Epithelial cell of proximal tubule (primary cell): ENCODE measurements at places on chromosomes 4 and X.

- no peak for DNase-seq
Measured at GRCh38 chr4:52576326-52576725, 82.8 kb downstream of the USP46 start.

GRCh38 chr4:150495550-150495949 is 86.4 kb upstream of the MAB21L2 start:
- DNase-seq = no peak

DNA sequence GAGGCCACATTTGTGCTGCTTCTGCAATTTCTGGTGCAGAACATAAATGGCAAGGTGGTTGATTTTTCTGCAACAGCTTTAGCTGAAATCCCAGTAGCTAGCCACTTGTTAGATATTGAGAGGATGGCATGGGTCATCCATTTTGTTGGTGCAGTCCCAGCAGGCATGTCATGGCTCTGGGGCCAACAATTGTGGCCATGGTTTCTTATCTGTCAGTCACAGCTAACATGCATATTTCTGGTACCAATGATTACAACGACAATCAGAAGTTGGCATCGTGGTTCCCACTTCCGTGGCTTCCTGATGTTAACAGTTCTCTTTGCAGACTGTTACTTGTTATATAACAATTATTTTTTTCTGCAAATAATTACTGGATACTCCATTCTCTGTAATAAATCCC is 42.8 kb upstream of the PRKG2 start:
- no peak for DNase-seq

- no peak for DNase-seq
Measured at GRCh38 chrX:54807524-54808108, at the start of gene MAGED2. Gene MAGED2 (plus strand): TSS chrX:54807745. CDS start chrX:54809332, 1,587 bp downstream.

DNA sequence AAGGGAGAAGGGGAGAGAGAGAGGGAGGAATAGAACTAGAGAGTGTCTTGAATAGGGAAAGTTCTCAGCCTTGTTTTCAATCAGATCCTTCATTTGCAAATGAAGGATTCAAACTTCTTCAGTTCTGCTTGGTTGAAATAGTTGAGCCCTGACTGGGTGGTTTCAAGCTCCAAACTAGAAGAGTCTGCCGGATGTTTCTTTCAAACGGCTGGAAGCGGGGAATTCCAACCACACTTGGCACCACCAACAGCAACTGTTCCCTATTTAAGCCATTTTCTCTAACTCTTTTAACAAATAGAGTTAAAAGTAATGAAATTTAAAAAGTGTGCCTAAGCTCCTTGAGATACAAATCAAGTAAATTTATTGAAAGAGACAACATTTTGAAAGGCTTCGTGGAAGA is 67.5 kb upstream of the DDX60 start:
- DNase-seq = no peak

DNA sequence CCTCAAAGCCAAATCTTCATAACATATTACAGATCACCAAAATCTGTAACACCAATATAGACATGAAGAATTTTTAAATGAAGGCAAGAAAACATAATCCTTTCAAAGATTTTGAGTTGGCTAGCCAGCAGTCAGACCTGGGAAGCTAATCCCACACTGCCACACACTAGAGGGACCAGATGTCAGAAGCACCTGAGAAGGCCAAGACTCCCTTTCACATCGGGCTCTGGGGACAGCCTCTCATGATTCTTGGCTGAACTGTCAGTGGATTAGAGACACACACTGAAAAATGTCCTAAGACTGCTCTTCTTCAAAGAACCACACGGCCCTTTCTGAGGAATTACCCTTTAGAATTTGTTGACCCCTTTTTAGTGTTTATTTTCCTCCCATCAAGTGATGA is 28.2 kb upstream of the SPATA4 start:
- DNase-seq = no peak

- DNase-seq = no peak
Measured at GRCh38 chr4:94887027-94887426, 129.3 kb downstream of the BMPR1B start.

GRCh38 chr4:121788896-121789295 is 12.2 kb upstream of the EXOSC9 start:
- no peak for DNase-seq

GRCh38 chr4:28254003-28254402 is 1393.4 kb downstream of the STIM2 start:
- no peak for DNase-seq

- no peak for DNase-seq
Measured at GRCh38 chr4:165328708-165329107, 1.2 kb downstream of the MSMO1 start.

DNA sequence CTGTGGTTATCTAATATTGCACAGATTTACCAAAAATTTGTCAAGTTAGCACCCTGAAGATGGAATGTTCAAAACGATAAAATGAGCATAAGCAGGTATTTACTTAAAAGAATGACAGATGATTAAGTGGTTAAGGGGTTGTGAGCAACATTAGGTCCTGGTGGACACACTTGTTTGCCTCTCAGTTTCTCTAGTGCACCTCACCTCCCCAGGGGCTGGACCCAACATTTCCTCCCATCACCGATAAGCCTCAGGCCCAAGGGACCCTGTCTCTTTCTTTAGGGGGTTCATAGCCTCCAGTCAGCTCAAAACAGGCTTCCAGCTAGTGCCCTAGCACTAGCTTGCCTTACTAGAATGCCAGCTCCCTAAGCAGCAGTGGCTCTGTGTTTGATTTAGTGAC is 88.0 kb downstream of the ATP11C start:
- no peak for DNase-seq

GRCh38 chr4:80142394-80143306 is 54.7 kb upstream of the PRDM8 start:
- DNase-seq = no peak

DNA sequence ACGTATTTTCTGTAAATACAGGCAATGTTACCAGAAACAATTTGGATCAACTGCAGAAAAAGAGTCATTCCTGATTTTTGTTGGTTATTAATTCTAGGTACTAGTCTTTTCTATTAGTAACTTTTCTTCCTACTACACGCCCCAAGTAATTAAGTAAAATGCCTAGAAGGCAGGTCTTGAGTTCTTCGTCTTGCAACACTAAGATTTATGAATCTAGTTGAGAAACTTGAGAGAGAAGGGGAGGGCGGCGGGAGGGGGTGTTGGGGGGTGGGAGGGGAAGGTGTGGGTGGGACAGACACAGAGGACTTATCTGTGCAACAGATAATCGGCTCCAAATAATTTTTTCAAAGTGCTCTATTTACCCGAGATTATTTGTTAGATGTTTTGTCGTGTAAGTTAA is 3.0 kb downstream of the RAP2C start:
- DNase-seq = no peak

DNA sequence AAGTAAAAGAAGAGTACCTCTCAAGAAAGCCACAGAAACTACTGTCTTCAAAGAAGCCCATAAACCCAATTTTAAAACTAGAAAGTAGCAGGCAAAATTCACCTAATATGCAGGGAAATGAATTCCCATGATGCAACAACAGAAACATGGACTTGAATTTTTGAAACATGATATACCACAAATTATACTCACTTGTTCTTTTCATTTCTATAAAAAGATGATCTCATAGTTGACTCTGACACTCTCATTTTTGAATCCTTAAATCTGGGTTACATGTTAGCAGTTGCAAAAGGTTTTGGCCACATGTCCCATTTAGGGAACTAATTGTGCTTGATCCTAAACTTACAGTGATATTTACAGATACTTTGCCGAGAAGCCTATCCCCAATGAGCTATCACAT is 1130.8 kb downstream of the FAT4 start:
- DNase-seq = no peak

DNA sequence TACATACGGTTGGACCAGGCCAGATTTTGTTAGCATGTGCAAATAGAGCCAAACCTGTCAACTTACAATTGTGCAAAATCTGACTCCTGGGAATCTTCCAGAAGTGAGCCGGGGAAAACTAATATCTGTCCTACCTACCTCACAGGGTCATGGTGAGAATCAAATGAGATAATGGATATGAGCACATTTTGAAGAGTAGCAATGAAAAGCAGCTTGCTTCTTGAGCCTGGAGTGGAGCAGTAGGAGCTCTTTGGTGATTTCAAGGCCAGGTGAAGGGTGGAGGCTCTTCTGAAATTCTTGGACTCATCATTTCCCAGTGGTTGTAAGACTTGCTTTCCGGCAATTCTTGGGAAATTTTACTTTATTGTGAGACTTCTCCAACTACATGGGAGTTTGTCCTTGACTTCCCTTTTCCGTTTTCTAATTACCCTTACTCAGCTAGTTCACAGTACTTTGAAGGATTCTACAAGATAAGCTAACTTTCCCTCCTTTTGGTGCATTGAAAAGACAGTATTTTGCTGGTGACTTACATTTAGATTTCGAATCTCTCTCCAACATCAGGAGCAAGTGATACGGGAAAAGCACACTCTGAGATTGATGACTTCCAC is 12.2 kb downstream of the PLAC1 start:
- no peak for DNase-seq

GRCh38 chr4:140151699-140152012 is 2.3 kb downstream of the MAML3 start:
- no peak for DNase-seq

- DNase-seq = no peak
Measured at GRCh38 chrX:13177921-13178566, 133.6 kb upstream of the FAM9C start.

GRCh38 chr4:89665662-89666061 is 171.3 kb downstream of the SNCA start:
- DNase-seq = no peak

DNA sequence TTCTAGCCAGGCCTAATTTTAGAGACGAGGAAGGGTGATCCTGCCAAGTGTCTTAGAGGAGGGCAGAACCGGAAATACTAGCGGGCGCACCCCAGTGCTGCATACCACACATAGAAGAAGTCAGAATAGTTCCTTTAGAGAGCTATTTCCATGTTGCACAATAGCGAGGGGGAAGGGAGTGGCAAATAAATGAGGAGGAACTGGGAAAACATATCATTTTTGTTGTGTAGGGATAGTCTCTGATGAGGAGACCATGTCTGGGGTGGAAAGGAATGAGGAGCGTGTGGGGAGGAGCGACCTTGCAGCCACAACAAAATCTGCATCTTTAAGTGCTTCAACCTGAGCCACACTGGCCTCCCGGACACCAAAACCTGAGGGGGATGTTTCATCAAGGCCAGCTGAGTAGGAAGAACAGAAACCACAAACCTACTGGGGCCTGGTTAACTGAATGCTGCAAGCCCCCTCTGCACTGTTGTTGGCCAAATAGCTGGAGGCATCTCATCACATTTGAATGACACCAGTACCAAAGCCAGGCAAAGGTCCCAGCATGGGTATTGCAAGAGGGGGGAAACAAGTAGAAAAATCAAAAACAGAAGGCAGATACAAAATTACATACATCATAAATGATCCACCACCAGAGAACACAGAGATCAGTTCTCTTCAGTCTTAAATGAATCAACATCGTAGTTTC is 26.7 kb upstream of the C1QTNF7 start:
- DNase-seq = no peak

DNA sequence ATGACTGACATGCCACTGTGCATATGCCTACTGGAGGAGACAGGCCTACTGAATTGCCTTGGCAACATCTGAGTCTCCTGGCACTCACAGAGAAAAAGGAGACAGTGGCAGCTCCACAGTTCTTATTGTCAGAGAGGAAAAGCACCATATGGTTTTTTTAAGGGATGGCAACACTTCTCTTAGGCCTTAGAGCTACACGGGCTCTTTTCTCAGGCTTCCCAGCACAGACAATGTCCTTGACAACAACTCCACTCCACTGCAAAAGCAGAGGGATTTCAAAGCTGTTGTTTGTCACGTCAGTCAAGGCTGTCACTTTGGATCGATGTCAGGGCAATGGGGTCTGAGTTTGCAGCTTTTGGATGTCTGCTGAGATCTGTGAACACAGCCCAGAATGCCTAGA is 4.7 kb upstream of the CLCN4 start:
- DNase-seq = no peak

- DNase-seq = no peak
Measured at GRCh38 chr4:58313444-58313843, 1203.3 kb upstream of the IGFBP7 start.

DNA sequence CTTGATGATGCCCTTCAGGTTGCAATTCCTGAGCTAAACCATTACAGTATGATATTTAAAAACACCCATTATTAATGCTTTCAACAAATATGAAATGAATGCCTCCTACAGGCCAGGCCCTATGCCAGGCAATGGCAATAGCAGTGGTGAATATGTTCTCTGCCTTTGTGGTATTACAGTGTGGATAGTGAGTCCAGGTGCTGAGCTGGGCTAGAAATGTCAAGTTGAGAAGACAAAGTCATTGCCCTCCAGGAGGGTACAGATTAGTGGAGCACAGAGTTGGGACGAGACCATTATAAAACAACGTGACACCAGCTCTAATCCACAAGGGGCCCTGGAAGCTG is 81.9 kb downstream of the RBM47 start:
- no peak for DNase-seq

GRCh38 chr4:64417974-64418373 is 8.7 kb upstream of the TECRL start:
- DNase-seq = no peak

- no peak for DNase-seq
Measured at GRCh38 chr4:164997941-164998340, 20.5 kb upstream of the TRIM61 start.

DNA sequence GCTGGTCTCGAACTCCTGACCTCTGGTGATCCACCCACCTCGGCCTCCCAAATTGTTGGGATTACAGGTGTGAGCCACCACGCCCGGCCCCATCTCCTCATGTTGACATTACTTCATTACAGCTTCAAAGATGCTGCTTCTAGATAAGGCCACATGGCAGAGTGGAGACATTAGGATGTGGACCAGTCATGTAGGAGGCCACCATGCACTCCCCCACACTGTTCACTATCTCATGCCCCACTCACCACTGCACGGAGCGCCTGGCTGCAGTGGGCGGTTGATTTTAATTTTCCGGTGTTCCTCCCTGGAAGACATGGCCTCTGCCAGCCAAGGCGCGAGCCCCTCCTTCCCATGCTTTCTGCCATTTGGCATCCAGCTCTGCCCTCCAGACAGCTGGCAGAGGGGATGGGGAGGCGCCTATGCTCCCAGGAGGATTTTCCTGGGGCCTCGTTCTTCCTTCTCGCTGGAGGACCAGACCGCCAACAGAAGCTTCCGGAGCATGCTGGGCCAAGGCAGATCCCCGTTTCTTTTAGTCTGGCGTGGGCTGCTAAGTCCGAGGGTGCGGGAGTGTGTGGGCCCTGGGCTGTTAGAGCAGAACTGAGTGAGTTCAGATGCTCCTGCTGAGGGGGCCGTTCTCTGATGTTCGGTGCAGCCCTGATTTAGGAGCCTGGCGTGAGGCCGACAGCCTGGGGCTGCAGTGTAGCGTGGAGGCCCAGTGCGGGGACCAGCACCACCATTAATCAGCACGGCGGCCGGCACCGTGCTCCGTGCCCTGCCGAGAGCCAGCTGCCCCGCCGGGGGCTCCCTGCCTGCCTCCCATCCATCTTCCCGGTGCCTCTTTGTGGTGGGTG is 93.1 kb downstream of the SORCS2 start:
- DNase-seq = no peak

GRCh38 chr4:139191373-139191772 is 14.4 kb upstream of the ELF2 start:
- DNase-seq = no peak
